Stimulated activated naive CD8-positive, alpha-beta T cell treated with anti-CD3 and anti-CD28 coated beads, Interleukin-15, amount 100 ng/mL, for 72 hours (primary cell): ENCODE measurements at places on chromosomes 2 and 18.

DNA sequence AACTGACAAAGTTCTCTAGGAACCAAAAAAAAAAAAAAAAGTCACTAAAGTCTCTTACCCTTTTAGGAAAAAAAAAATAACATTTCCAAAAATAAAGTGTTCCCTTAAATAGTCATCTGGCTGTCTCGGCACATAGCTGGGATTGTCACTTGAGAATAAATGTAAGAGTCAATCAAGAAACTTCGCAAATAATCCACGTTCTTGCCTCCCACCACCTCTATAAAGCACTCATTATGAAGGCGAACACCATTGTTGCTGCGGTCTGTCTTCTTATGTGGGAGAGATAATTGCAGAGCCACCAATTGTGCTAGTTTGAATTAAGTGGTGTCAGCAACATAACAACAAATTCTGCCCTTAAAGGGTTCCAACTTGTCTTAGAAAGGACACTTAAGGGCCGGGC, 163.7 kb downstream of the FBXO15 start:
- DNase-seq, result no peak

DNA sequence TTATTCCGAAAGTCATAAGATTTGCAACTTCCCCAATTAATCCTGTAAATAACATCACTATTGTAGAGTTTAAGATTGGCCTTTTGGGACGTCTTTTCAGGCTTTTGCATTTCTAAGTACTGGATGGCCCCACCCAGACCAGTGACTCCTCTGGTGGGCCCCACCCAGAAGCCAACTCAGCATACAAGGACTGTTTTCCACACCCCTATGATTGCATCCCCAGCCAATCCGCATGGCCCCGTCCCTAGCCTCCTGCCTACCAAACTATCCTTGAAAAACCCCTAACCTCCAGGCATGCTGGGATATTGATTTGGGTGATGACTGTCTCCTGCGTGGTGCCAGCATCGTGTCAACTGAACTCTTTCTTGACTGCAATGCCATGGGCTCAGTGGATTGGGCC, 24.5 kb upstream of the TGIF1 start:
- DNase-seq, result no peak

- no peak for DNase-seq
Observed at GRCh38 chr2:3777966-3778365, 74.6 kb downstream of the DCDC2C start.

DNA sequence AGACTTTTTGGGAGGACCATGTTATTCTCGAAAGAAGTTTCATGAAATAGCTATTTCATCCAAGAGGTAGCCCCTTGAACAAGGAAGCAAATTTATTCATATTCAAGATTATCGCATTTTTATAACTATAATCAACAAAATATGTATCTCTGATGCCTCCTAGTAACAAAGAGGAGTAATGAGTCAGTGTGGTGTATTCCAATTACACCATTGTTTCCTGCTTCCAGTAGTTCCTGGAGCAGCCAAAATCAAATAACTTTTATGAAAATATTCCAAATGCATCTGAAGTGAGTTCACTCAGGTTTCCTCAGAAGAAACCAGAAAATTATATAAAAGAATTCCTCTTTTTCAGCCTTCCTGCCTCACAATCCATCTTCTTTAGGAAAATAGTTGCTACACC, 43.0 kb downstream of the ANKRD36B start:
- no peak for DNase-seq

GRCh38 chr2:229348128-229348527, 77.0 kb upstream of the PID1 start:
- no peak for DNase-seq

DNA sequence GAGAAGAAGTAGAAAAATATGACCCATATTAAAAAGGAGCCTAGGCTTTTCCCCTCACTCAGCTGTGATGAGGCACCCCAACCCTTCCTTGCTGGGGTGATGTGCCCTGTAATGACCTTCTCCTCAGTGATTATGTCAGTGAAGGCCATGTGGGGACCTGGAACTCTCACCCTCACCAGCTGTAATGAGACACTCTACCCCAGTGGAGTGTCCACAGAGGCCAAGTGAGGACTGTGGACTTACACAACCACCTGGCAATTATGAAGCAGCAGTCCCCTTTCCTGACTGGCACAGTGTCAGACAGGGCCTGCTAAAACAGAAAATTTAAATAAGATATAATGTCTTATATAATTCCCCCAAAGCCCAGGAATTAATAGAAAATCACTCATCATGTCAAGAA, 54.2 kb downstream of the SEMA4F start:
- DNase-seq, result no peak

GRCh38 chr18:10514601-10515000, 11.2 kb upstream of the NAPG start:
- DNase-seq, result no peak

- DNase-seq, result no peak
Observed at GRCh38 chr2:233062451-233062850, 2.3 kb downstream of the INPP5D start.

- no peak for DNase-seq
Observed at GRCh38 chr2:20676353-20677215, 9.6 kb downstream of the GDF7 start.

DNA sequence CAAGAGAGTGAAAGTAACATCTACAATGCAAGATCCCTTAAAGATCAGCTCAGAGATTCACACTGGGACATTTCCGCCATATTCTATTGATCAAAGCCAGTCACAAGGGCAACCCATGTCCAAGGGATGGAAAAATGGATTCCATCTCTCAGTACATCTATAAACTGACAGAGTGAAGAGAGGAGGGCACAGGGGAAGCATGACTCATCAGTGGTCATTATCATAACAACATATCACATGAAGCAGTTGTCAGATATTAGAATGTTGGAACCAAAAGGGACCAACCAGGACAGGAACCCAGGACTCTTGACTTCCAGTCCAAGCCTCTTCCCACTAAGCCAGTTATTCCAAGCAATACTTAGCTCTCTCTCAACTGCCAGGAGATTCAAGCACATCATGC, 54.9 kb upstream of the IGFBP2 start:
- no peak for DNase-seq

DNA sequence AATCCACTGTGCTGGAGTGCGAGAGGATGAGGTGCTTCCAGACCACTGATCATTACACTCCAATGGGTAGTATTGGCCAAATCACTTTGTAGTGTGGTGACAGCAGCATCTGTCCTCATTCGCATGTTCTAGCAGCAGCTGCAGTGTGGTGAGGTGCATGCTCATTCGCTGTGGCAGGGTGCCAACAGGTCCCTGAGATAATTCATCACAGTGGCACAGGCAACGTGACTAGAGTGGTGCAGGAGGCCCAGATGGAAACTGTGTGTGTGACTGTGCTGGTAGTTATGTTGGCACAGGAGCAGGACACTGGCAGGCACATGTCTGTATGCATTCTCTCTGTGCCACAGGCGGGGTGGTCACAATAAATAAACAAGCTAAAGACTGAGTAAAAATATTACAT, 329.5 kb upstream of the SYT4 start:
- no peak for DNase-seq

GRCh38 chr2:217220228-217221013, 360.6 kb upstream of the TNP1 start:
- no peak for DNase-seq

GRCh38 chr2:43333101-43333655, 106.8 kb upstream of the ZFP36L2 start:
- DNase-seq, result no peak

- no peak for DNase-seq
Observed at GRCh38 chr2:101818531-101819451, 121.3 kb downstream of the MAP4K4 start.

DNA sequence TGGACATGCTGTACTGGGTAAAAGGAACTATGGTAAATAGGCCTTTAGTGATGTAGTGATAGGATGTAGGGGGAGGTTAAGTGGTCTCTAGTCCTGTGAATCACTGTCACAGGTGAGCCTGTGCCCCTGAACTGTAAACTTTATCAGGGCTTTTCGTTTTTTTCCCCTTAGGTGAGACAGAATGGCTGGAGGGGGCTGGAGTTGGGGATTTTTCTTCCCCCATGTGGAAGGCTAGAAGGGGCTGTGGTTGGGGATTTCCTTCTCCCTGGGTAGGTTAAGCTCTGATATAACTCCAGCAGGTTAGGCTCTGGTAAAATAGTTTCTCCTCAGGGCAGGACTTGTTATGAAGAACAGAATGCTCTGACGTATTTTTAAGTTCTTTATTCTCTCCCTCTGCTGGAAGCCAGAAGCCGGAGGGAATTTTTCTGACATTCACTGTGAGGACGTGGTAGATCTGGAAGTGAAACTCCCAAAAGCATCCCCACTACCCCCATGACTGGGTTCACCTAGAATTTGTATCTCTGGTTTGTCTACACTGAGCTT, 28.5 kb downstream of the PIKFYVE start:
- no peak for DNase-seq

- no peak for DNase-seq
Observed at GRCh38 chr2:15181092-15181745, 379.9 kb downstream of the NBAS start.

GRCh38 chr2:40625849-40626248, 174.0 kb upstream of the SLC8A1 start:
- DNase-seq, result no peak

- no peak for DNase-seq
Observed at GRCh38 chr2:230267556-230267955, 42.0 kb downstream of the SP140 start.

GRCh38 chr2:105287692-105288091, 41.8 kb downstream of the TGFBRAP1 start:
- DNase-seq, result peak; percentile 6

DNA sequence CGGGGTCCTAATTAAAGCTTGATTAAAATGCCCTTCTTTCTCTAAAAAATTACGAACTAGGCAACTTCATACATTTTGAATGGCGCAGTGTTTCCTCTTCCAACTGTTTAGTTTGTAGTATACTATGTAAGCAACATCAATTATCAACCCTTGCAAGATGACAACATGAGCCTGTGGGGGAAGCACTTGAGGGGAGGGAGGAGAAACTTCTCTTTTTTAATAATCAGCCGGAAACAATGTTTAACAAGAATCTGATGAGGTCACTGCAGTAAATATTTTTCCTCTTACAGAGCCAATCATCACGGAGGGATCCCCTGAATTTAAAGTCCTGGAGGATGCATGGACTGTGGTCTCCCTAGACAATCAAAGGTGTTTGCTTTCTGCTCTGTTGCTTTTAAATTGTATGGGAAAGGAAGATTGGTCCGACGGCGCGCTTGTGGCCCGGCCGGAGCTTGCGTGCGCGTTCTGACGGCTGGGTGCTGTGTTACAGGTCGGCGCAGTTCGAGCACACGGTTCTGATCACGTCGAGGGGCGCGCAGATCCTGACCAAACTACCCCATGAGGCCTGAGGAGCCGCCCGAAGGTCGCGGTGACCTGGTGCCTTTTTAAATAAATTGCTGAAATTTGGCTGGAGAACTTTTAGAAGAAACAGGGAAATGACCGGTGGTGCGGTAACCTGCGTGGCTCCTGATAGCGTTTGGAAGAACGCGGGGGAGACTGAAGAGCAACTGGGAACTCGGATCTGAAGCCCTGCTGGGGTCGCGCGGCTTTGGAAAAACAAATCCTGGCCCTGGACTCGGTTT, 5.3 kb upstream of the DLX1 start:
- DNase-seq, result no peak

- no peak for DNase-seq
Observed at GRCh38 chr2:11578986-11579774, 45.3 kb downstream of the GREB1 start.

DNA sequence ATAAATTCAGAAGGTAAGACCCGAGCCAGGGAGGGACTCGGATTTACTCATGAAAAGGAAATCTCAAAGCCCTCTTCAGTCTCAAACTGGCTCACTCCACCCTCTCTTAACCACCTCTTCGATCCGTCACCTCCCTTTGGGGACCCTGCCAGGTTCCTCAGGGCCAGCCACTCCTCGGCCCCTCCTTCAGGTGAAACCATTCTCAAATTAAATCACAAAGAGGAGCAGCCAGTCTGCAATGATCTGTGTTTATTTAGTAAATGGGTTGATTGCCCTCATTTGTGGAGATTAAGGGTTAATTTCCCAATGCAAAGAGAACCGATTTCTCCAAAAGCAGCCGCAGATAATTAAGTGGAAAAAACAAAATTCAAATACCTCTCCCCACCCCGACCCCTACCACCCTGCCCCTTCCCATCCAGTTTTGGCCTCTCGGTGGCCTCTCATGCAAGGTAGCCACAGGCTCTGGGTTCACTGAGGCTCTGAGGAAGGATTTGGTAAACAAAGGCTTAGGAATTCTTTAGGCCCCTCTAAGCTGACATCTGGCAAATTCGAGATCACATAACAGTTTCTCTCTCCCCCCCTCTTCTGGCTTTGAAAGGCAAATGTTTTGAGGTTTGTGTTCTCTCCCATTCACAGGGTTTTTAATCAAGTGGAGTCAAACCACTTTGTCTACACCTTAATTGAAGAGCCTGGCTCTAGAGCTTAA, 10.3 kb upstream of the FZD7 start:
- no peak for DNase-seq

DNA sequence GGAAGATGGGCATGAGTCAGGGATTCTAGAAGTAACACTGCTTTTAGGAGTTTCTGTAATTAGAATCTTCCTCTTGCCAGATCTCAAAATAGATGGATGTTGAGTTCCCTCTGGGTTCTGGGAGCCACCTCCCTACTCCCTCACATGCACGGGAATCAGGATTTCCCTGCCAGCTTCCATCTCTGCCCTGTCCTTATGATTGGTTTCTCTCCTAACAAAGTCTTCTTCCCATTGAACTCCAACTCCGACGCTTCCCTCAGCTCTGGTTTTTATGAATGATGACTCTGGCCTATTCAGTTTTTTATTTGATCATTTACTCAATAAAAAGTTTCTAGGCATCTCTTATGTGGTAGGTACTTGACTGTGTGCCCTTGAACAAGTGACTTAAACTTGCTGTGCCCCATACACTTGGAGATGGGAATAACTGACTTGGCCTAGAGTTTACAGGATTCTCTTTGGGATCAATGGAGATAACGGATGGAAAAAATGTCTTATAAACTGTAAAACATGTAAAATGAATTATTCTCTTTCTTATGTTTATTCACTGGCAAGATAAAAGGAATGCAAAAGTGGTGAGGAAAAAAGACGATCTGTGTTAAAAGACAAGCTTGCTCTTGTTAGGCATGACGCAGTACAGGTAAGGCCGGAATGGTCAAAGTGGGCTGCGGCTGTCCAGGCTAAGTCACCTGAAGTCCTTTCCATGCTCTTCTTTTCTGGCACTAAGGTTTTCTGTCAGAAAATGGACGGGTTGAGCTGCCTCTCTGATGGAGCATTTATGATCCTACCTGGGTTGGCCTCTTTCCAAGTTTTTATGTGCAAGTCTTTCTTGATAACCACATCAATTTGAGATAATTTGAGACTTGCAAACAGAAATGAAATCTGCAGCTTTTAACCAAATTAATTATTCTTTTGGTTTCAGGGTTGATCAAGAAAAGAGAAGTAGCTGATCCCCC, 199.6 kb downstream of the MYCN start:
- DNase-seq, result no peak

DNA sequence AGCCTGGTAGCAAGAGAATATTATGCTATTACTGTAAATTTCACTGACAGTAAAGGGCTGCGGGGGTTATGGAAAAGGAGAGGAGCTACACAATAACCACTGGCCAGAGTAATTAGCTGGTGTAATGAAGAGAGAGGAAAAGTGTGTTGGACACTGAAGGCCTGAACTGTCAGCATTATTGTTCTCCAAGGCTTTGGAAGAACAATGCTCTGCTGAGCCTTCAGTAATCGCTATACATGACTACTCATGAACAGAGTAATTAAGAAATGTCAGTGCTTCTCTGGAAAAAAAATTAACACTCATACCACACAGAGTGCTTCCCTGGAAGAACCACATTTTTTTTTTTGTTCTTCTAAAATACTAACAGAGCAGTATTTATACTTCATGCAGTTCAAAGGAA, 931.3 kb downstream of the CPS1 start:
- DNase-seq, result no peak
